NCI-H2029 (cell line): ENCODE measurements at places on chromosomes 1 and 21.

DNA sequence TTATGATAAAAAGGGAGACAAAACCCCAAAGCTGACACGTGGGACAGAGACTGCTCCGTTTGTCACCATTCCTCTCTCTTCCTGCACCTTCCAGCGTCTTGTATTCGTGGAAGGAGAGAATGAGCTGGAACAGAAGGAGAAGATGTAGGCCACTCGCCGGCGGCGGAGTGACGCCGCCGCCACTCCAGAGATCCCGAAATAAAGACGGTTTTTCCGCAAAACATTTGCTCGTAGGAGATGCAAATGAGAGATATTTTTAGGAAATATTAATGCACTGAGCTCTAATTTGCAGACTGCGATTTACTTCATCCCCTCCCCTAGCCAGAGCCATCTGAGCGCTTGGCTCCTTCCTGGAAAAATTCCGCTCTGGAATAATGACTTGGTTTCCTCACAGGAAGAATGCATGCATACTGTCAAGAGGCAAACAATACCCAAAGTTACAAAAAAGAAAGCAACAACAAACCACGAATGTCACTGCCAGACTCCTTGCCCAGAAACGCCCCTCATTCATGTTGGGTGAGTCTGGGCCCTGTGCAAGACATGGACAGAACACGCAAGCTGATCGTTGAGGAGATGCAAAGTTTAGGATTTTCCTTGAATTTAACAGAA, 18.0 kb upstream of the ADARB1 start:
- no peak for DNase-seq

DNA sequence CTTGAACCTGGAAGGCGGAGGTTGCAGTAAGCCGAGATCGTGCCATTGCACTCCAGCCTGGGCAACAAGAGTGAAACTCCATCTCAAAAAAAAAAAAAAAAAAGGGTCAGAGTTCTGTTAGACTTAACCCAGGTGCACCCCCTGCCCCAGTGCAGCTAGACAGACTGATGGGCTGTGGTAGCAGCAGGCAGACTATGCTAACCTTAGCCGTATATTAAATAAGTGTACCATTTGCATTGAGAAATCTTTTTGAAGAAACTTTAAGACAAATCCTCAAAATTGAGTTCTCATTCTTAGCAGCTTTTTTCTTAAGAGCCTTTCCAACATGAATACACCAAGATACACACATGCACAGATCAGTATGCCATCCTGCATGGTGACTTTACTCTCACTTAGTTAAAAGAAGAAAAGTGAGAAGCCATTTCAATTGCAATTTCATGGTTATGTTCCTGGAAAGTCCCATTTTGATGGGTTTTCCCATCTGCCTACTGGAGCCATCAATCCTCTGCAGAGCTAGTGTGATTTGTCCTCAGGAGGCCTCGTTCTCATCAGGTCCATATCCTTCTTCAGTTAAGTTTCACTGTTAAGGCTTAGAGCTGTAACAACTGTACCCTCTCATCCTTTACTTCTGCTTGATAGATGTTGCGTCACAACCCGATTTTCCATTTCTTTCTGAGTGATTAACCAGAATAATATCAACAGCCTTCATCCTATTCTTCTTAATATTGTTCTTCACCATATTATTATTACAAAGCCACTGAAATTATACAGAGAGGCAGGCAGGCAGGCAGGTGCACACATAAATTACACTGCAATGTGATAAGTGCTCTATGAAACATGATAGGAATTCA, 7.3 kb downstream of the FCRLB start:
- no peak for DNase-seq

- no peak for DNase-seq
Observed at GRCh38 chr1:152613511-152613910, at the start of gene LCE3B. Gene LCE3B, plus strand, starts transcription at chr1:152613811. Its CDS starts 0 bp downstream, at chr1:152613811.

DNA sequence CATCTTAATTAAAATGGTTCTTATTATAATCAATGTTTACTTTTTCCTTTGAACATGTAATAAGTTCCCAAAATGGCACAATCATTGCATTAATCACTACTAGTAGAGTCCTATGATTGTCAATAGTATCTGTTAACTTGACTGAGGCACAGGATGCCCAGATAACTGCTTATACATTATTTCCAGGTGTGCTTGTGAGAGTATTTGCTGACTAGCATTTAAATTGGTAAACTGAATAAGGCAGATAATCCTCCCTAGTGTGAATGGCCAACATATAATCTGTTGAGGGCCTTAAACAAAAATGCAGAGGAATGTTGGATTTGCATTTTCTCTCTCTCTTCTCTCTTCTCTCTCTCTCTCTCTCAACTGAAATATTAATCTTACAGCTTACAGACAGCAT, 999.3 kb upstream of the TMPRSS15 start:
- DNase-seq = no peak

- DNase-seq = no peak
Observed at GRCh38 chr1:86596741-86597290, 49.9 kb downstream of the CLCA4 start.

DNA sequence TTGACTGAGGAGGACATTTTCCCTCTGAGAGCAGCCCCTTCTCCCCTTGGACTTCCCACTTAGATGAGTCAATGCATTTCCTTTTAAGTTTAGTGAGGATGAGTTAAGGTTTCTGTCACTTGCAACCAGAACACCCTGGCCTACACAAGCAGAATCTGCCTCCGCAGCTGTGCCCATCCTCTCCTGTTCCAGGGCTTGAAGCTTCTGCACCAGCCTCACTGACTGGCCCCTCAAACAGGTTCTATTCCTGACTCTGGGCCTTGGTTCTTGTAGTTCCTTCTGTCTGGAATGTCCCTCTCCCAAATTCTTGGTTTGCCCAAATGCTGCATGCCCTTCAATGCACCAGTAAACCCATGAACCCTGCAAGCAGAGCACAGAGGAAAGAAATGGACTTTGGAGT, 394.4 kb downstream of the PTPRU start:
- no peak for DNase-seq

DNA sequence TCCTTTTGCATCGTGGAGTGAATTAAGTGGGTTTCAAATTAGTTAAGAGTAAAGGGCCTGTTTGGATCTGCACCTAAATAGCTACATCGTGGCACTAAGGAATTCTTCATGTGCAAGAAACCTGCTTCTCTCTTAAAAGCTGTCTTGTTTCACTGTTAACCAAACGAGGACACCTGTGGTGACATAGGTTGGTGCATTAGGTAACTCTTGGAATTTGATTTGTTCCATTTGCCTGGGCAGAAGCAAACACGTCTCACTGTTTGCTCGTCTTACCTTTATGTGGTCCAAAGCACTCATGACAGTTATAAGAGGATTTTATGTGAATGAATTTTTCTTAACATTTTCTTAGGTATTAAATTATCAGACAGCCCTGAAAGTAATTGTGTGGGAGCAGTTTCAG, 60.9 kb downstream of the PRDM2 start:
- no peak for DNase-seq

DNA sequence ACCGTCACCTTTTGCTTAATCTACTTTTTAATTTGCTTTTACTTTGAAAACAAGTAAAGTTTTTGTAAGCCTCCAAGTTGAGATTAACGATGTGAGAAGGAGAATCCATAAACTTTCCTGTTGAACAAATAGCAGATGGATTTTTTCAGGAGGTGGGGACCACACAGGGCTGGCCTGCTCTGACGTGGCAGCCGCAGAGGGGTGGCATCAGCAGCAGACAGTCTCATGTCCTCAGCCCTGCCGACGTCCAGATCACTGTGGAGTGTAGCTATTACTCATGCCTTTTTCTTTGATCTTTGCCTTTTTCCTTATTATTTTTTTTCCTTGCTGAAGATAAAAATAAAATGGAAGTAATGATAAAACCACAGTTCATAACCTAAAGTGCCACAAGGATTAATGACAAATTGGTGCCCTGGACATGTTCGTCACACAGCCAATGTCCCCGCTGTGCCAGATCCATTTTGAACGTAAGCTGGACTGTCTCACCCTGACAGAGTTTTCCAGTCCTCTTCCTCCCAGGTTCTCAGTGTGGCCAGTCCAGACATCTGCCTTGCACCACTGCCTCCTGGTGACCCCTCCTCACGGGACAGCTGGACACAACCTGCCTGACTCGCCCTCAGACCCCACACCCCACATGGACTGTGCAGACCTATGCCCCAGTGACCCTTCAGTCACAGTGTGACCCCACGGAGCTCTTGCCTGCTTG, 15.4 kb upstream of the ZBTB21 start:
- DNase-seq = no peak

DNA sequence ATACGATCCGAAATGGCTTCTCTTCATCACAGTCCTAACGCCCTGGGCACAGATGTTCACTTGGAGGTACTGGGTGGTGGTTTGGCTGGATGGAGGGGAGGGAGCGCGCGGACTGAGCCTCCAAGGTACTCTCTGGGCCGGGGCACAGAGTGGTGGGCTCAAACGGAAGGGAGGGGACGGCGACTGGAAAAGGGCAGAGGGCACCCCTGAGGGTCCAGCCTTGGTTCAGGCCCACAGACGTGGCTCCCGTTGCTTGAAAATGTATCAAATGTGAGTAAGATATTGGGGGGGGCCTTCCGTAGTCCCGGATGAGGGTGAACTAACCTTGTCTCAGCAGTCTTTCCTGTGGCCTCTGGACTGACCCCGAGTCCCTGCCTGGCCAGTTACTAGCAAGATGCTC, 463 bp downstream of the IL12RB2 start:
- DNase-seq = no peak

DNA sequence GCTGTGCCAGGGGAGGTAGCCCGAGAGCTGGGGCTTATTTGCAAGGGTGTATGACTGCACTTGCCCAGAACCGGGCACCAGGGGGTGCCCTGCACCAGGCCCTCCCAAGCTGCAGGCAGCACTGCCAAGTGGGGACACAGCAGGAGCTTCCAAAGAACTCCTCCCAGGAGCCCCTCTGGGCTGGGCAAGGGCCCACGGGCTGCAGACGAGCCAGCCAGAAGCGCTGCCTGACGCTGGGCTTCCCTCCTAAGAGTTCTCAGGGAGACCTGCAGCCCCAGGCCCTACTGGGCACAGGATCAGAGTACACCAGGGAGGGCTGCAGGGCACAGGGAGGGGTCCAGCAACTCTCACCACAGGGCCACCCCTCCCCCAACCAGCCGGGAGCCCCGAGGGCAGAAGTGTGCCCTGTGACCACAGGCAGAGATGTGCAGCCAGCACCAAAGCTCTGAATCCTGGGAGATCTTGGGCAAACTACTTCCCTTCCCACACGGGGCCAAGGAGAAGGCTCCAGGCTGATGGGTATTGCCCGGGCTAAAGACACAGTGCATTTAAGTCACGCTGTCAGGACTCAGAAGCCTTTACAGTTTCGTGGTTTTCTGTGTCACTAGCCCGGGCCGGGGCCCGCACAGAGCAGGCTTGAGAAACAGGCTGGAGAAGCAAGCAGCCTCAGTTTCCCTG, 63.4 kb downstream of the KCNAB2 start:
- DNase-seq = peak; percentile 13
